Stimulated activated CD8-positive, alpha-beta memory T cell treated with anti-CD3 and anti-CD28 coated beads, Interleukin-2, amount 100 ng/mL, for 1 hour (primary cell): ENCODE measurements at places on chromosomes 5 and 9.

DNA sequence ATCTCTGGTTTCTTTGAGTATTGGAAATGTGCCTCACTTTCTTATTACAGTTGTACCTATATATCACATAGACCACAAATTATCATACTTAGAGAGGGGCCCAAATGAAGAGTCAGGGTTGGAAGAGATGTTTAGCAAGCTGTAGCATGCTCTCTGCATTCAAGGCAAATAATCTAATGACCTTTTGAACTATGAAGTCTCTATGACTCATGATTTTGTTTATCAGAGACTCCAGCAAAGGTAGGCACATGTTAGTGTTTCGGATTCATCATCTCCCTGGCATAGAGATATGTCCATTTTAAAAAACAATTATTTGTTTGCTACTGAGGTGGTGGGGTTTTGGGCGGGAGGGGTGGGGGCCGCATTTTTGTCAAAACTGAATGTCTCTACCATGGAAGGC is 2000.1 kb downstream of the EFNA5 start:
- no peak for DNase-seq

DNA sequence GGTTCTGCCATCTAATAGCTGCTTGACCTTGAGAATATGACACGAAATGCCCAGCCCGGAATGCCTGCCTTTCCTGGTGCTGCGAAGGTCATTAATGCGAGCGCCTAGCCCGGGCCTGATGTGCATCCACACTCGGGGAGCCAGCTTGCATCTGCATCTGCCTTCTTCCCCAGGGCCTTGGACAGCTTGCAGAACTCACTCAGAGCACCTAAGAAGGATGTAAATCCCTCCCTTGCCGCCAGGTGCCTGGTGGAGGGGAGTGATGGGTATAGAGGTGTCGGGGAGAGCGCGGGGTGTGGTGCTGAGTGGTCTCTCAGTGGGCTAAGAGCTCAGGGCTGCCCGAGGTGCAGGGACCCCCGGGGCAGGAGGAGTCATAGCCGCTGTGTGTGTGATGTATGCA is 127.2 kb downstream of the MRPL36 start:
- DNase-seq = no peak

- no peak for DNase-seq
Measured at GRCh38 chr9:127983847-127984289, 3.1 kb upstream of the EEIG1 start.

DNA sequence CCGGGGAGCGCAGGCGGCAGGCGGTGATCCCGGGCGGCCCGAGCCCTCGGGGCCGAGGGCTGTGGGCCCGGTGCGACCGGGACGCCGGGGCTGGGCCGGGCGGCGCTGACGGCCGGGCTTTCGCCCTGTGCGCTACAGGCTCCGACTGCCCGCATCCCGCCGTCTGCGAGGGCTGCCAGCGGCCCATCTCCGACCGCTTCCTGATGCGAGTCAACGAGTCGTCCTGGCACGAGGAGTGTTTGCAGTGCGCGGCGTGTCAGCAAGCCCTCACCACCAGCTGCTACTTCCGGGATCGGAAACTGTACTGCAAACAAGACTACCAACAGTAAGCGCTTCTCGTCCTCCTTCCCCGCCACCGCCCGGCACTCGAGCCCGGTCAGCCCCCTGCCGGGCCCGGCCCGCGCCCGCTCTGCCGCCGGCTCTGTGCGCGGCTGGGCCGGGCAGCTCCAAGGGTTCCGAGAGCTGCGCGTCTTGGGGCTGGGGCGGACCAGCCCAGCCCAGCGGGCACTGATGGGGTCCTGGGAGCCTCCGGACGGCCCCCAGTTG is 1.6 kb downstream of the LMX1B start:
- no peak for DNase-seq

DNA sequence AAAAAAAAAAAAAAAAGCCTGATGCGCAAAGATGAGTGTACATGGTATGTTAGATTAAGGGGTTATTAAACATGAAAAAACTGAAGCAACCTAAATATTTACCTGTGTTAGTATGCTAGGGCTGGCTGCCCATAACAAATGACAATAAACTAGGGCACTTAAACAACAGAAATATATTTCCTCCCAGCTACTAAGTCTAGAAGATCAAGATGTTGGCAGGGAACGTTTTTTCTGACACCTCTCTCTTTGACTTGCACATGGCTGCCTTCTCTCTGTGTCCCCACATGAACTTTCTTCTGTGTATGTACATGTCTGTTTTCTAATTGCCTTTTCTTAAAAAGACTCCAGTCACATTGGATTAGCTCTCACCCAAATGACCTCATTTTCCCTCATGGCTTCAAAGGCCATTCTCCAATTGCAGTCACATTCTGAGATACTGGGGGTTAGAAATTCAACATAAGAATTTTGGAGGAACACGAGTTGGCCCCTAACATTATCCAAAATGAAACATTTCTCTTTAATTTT is 694.5 kb downstream of the CDH9 start:
- no peak for DNase-seq

DNA sequence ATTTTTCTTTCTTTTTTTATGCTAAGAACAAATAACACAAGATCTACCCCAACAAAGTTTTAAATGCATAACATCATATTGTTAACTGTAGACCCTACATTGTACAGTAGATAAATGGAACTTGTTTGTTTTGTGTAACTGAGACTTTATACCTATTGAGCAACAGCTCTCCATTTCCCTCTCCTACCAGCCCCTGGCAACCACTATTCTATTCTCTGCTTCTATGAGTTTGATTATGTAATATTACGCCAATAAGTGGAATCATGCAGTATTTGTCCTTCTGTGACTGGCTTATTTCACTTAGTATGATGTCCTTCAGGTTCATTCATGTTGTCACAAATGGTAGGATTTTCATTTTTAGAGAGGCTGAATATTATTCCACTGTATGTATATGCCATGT is 308.2 kb upstream of the PRR16 start:
- DNase-seq = no peak

DNA sequence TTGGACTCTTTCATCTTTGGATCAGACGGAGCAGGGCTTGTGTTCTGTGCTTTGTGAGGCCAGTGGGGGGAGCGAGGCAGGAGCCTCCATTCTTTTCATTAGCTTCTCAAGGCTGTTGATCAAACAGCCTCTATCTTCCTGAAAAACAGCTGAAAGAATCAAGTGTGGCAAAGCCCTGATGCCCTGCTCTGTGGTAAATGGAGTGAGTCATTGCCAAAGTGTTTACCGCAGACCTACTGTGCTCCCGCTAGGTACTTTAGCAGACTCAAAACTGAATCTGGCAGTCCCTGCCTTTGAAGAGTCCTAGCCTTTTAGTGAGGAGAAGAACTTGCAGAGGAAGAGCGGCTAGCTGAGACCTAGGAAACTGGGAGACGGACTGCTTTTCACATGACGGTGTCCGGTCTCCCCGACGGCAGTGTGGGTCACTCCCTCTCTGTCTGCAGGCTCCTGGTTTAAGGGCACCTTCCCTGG is 3.3 kb downstream of the ANKRD33B start:
- no peak for DNase-seq

DNA sequence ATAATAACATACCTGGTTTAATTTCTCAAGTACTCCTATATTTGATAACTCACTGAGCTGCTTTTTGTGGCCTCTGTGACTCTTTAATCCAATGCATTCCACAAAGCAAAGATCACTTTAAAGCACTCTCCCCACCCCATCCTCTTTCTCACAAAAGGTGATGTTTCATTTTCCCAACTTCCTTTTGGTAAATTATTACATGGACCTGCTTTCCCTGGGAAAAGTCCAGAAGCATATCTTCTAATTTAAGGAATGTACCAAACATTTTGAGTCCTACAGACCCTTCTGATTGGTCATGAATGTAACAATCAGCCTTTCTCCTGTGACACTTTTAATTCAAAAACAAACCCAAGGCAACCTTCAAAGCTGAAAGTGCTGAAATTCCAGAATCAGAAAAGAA is 71.1 kb downstream of the MLLT3 start:
- no peak for DNase-seq

GRCh38 chr5:131536211-131536826 is 98.7 kb downstream of the RAPGEF6 start:
- DNase-seq = no peak

- no peak for DNase-seq
Measured at GRCh38 chr5:60806591-60807243, 37.4 kb downstream of the ELOVL7 start.

- no peak for DNase-seq
Measured at GRCh38 chr9:75881761-75882160, 8.7 kb upstream of the PCSK5 start.

- DNase-seq = no peak
Measured at GRCh38 chr5:31251032-31251431, 57.5 kb downstream of the CDH6 start.

DNA sequence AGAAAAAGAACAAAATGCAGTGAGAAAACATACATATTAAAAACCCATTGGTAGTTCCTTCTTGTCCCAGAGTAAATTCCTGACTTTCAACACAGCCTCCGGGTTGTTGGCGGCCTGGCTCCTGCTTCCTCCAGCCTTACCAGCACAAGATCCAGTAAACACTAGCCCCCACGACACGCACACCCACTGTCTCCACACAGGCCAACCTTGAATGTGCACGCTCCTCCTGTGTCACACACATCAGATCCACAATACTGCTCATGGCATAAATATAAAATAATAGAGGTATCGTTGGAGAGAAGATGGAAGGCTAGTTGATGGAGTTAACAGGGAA is 2.5 kb upstream of the SLC31A2 start:
- DNase-seq = no peak

GRCh38 chr5:135040333-135041144 is 6.5 kb upstream of the PITX1 start:
- no peak for DNase-seq

DNA sequence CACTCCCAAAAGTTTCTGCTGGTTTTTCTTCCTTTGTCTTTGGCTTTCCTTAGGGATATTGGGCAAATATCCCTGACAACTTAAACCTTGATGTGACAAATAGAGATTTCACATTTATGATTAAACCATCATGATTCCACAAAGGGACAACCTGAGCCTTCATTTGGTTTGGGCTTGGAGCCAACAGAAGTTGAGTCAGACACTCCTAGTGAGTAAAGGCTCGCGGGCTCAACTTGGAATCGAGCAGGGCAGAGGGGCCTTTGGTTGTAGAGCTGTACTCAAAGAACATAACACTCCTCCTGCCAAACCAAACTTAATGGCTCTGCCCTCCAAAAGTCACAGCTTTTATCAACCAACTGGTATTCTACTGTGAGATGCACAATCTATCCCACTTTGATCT is 290.2 kb upstream of the MAP3K1 start:
- DNase-seq = no peak

DNA sequence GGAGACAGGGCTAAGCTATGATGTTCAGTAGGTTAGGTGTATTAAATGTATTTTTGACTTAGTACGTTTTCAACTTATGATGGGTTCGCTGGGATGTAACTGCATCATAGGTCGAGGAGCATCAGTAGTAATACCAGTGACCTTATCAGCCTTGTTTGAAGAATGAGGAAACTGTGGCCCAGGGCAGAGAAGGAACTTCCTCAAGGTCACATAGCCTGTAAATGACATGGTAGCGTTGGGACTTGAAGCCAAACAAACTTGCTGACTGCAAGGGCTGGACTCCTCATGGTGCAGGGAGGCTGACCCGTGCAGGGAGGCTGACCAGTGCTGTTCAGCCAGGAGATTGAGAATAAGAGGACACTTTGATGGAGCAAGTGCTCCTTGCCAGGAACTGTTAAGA is 21.3 kb upstream of the PTPN3 start:
- DNase-seq = no peak

- DNase-seq = no peak
Measured at GRCh38 chr9:90684106-90684505, 41.5 kb upstream of the DIRAS2 start.

DNA sequence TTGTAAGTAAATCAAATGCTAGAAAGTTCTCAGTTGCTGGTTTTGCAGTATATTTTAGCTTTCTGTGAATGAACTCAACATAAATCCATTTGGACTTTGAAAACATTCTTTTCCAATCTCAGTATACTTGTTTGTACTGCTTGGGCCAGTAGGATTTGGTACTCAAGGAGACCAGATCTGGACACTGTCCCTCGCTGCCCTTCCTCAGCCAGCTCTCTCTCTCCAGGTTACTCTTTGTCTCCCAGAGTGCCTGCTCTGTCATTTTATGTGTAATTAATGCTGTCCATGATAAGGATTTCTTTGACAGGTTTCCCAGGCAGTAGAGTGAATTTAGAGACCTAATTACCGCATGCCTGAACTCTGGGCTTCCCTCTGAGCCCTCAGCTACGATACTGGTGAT is 344.6 kb upstream of the SGCD start:
- no peak for DNase-seq

DNA sequence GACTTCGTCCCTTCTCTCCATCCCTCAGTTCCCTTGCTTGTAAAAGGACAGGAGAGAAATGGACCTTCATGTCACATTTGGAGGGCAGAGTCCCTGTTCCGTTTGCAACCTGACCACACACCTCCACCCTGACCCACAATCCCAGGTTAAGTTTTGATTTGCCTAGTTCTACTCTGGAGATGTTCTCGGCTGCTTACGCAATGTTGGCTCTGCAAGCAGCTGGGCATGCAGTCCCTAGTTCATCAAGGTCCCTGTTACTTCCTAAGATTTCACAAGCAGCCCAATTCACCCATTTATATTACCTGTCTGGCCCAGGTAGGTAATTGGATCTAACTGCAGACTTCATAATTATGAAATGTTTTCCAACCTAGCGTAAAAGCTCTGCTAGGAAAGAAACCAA is 28.8 kb downstream of the SLIT3 start:
- DNase-seq = no peak

DNA sequence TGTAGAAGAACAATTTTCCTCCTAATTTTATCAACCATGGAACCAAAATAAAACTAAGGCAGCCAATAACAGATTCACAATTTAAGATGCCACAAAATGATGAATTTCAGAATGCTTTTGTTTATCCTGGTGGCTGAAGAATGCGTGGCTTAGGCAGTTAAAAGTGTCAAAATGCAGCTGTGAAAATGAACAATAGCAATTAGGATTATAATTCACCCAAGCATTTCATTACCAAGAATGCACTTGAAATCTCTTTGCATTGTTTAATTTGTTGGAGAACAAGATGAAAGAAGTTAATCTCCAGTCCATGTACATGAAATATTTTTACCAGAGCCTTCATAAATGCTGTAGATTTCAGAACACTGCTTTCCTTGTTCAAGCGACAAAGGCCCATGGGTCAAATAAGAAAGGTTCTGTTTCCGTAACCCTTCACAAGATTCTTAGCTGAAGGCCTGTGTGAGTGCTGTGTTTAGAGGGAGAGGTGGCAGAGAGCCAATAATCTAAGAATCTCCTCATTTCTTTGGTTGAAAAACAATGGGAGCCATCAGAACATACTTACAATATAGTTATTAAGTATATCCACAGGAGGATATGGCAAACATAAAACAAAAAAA is 39.3 kb downstream of the CLINT1 start:
- no peak for DNase-seq

- no peak for DNase-seq
Measured at GRCh38 chr5:1824109-1824821, 23.1 kb downstream of the NDUFS6 start.

DNA sequence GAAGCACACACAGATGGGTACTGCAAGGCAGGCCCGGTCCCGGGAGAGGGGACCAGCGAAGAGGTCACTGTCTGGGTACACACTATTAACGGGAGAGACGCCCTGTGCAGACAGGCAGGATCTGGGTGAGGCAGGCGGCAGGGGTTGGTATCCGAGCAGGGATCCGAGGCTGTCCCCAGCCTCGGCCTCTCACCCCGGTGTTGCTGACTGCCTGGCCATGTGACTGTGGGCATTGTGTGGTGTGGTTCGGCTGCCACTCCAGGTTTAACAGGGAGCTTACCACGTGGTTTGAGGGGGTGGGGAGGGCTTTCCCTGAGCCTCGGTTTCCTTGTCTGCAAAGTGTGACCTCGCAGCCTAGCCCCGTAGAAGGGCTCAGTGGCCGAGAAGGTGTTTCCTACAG is 11.1 kb upstream of the RALGDS start:
- no peak for DNase-seq
